ENCODE measurements at places on chromosomes 7 and 10.

- DNase-seq, result no peak
Measured at GRCh38 chr7:73952266-73952665, 75.7 kb upstream of the ELN start.

DNA sequence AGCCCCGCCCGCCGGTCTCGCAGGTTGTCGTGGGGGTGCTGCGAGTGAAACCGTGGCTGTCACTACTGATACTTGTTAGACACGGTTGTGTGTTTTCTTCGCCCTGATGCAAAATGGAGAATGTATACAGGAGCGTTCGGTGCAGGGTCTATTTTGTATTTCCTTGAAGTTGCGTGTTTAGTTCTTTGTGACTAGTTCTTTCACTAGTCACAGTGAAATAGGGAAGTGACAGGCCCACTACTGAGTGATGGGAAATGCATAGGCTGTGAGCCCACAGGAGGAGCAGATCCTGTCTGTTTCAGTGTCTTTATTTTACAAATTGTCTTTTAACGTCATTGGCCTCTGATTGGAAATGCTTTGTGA, 675 bp downstream of the ABRAXAS2 start:
- peak; percentile 11 for DNase-seq

DNA sequence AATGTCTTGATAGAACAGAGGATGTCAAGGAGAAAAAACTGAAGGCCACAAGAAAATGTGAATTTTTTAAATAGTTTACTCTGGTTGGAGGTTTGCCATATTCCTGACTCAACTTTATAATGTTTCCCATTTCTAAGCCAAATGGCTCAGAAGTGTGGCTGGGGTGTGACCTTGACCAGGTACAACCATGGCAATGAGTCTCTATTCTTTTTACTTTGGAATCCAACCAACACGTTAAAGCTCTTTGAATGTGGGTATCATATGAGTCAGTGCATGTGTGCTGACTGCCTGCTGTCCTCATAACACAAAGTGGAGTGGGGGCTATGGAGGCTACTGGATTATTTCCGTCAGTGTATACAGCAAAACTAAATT, 33.5 kb upstream of the DLD start:
- no peak for DNase-seq

DNA sequence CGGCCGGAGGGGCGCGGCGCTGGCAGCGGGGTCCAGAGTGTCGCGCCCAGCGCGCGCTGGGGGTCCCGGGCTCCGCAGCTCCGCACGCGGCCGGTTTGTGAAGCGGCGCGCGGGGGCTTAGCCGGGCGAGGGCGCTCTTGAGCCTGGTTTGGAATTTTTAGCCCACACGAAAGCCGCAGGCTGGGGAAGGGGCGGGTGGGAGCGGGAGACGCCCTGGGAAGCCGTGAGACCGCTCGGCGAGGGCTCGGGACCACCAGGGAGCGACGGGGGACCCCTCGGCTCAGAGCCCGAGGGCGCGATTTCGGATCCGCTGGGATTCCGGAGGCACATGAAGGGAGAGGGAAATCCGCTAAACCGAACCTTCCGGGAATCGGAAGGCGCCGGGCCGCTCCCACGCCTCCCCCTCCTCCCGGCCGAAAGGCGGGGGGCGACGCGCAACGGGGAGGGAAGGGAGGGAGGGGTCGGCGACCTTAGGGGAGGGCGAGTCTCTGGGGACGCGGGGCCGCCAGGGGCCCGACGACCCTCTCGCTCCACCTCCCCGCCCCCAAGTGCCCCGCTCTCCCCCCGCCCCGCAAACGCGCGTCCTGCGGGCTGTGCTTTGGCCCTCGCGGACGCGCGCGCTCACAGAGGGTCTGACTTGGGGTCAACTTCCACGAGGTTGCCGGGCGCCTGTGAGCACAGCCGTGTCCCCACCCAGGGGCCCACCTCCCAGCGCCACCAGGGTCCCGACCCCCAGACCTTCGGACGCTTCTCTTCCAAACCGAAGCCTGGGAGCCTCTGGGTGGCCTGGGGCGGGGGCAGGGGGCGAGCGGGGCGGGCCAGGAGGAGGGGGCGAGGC, 5.1 kb upstream of the ELFN1 start:
- peak; percentile 99 for DNase-seq

DNA sequence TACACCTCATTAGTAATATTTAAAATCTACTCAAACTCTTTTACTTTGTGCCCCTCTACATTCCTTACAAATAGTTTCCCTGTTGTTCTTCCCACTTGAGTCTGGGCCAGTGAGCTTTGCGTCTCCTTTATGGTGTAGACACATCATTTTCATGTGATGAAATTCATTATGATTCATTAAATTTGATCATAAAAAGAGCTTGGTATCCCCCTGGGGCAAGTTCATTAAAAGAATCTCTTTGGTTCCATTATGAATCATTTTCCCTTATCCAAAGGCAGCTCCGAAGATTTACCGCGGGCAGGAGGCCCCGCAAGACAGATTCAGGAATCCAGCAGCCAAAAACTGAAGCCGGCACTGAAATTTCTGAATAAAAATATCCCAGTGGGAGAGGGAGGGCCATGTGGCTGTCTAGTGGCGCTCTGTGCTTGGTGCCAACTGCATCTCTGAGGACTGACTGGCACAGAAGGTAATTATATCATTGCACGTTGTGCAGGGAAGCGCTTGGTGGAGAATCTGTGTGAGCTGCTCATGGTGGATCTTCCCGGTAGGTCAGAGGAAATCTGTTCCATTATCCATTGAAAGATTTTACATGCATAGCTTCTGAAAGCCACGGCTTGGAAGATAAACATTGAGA, 151.4 kb upstream of the PITRM1 start:
- no peak for DNase-seq

DNA sequence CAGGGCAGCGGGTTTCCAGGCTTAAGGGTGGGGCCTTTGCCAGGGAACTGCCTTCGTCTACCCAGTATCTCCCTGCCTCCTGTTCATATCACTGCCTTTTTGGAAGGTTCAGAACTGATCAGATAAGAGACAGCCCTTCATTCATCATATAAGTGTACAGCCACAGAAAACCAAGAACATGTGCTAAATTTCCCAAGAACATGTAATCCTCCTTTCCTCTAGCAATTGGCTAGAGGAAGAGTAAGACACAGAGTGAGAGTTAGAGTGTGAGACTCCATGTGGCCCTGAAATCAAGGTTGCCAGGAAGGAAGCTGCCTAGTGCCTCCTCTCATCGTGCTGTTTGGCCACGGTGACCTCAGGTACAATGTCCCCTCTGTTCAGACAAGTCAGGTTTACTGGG, 770.9 kb downstream of the TNS3 start:
- no peak for DNase-seq

DNA sequence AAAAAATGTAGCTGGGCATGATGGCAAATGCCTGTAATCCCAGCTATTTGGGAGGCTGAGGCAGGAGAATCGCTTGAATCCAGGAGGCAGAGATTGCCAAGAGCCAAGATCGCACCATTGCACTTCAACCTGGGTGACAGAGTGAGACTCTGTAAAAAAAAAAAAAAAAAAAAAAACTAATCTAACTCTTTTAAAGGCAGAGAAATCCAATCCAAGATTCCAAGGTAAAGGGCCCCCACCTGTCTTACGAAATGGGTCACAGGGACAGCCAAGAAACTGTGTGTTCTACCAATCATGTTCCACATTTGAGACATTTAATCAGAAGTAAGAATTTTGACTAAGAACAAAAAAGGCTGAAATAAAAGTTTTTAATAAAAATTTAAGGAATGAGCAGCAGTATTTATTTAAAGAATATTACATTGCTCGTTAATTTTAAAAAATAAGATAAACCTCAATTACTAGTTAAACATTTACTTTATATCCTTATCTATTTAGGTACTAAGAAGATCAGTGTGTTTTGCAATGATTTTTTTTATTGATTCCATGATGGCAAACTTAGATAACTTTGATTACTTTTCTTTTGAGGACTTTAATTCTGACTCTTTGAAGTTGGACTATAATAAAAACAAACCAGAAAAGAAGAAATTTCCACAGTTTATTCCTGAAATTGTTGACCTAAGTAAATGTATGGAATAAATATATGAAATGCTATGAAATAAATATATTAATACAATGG, 6.7 kb upstream of the OAT start:
- DNase-seq, result no peak

DNA sequence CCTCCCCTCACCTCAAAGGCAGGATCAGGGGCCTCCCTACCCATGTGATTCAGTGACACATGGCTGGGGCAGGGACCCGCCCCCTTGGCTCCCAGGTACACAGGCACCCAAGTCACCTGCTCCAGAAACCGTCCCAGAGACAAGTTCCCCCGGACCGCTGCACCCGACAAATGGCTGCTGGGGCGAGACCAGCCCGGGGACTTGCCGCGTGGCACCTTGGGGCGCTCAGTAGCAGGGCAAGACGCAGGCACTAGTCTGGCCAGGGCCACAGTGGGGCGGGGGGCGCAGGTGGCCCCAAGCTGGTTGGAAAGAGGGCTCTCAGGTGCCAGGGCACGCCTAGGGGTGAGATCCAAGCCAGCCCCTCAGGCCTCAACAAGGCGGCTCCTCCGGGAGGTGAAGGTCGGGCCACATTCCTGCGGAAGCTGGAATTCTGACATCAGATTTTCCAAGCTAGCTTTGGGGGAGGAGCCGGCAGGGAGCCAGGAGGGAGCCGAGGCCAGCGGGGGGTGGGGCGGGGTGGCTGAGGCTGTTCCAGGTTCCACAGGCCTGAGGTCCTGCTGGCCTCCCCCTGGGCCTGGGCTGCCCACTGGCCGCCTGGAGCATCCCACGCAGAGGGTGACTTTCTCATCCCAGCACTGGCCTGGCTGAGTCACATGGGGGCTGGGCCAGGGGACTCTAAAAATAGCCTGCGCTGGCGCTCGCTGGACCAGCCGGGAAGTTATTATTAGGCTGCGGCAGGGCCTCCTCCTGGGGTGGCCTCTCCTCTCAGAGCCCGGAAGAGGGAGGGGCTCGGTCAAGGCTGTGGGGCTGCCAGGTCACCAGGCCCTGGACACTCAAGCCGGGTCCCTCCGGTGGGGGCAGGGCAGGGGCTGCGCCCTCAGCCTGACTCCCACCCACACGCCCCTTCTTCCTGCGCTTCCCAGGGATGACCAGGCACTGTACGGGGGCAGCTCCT, 20.5 kb upstream of the INPP5A start:
- DNase-seq, result peak; percentile 77

Data from HuH-7.5 (cell line).